ENCODE measurements at places on chromosomes 7 and 10.

GRCh38 chr7:66173856-66174255, 31.3 kb upstream of the TPST1 start:
- no peak for DNase-seq

GRCh38 chr10:13695588-13695987, 108.8 kb downstream of the PRPF18 start:
- no peak for DNase-seq

DNA sequence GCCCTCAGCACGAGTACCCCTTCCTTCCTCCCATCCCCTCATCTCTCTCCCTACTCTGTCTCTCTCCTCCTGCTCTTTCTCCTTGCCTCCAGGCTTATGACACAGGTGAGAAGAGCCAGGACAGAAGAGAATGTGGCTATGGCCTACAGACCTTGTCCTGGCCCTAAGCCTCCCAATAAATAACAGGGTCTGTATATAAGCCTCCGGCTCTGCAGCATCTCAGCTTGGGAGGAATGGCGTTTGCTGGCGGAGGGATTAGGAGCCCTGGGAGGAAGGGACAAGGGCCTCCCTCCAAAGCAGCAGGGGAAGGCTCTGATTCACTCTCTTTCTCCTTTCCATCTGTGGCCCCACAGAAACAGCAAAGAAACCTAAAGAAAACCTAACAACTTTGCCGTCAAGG, 45.8 kb downstream of the COL13A1 start:
- DNase-seq, result no peak

- DNase-seq, result no peak
These were observed 51.2 kb upstream of the TMEM248 start for GRCh38 chr7:66869660-66870450.

DNA sequence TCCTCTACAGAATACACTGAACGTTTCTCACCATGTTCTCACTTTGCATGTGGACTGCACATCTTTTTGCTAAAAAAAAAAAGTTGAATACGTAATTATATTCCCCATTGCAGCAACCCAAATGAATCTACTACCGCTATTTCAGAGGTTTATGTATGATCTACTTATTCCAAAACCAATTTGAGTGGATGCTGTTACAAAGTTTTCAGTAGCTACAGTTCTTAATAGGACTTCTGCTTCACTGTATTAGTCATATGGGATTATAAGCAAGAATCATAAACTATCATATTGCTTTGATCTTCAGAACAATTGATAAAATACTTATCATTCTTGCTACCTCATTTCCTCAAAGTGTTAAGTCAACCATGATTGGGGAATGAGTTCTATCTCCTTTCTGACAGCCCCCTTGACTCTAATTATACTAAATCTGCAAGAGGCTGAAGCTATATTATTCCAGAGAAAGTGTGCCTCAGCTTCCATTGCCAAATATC, 257.0 kb downstream of the PARD3 start:
- no peak for DNase-seq

- DNase-seq, result no peak
These were observed 67.8 kb downstream of the DOCK4 start for GRCh38 chr7:112138325-112138852.

- DNase-seq, result no peak
These were observed 107.5 kb downstream of the MKI67 start for GRCh38 chr10:128018691-128019090.

GRCh38 chr10:88838766-88839350, 12.8 kb downstream of the ANKRD22 start:
- DNase-seq, result no peak

GRCh38 chr7:91435381-91436059, 171.3 kb downstream of the FZD1 start:
- peak; percentile 18 for DNase-seq

DNA sequence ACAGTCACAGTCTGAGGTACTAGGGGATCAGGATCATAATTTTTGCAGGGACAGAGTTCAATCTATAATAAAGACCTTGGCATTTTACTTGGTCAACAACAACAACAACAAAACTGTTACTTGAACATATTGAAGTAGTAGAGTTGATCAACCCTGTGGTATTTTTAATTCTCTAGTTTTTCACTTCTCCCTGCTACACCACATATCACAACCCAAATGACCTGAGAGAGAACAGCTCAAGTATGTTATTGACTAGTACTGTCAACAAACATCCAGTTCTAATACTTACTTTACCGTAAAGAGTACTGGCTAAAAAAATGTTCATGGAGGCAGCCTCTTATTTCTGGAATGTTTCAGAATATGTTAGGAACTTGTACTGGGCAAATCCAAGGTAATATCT, 90.5 kb upstream of the FAM3C start:
- DNase-seq, result no peak

DNA sequence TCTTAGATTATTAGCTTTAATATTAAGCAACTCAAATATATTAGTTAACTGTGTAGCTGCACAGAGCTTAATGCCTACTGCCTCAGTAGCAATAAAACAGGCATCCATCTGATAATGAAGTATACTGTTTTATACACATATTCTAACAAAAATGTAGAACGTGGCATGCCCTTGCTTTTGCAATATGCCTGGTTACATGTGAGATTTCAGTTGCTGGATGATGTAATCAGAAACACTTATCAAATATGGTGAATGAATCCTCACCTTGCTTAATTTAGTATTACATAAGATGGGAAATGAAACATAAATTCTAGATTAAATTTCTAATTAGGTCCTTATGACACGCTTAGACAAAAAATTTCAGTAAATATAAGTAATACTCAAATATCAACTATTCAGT, 8.0 kb downstream of the DNAJC1 start:
- no peak for DNase-seq

DNA sequence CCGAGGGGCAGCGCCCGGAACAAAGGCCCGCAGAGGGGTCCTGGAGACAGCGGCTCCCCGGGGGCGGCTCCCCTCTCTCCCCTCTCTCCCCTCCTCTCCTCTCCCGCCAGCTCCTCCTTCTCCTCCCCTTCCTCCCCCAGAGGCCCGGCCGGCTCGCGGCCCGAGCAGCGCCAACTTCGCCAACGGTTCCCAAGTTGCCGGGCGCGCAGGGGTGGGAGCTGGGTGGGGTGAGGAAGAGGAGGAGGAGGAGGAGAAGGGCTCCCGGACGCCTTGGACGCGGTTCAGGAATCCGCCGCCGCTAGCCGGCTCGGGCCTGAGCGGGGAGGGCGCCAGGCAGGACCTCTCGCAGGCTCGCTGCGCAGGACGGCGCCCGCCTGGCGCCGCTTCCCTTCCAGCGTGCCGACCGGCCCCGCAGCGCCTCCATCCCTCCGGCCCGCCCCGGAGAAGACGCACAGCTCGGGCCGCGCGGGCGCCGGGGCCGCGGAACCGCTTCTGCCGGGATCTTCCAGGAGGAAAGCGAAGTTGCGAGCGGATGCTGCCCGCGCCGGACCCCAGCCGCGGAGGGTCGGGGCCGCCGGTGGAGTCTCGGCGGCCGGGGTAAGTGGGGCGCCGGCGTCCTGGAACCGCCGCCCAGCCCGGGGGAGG, at the start of gene CHST3:
TSS of gene CHST3 (plus strand) at position 298 of the 645 bp plus-strand sequence. CDS start 41,448 bp downstream, outside the sequence.
- peak; percentile 65 for DNase-seq

DNA sequence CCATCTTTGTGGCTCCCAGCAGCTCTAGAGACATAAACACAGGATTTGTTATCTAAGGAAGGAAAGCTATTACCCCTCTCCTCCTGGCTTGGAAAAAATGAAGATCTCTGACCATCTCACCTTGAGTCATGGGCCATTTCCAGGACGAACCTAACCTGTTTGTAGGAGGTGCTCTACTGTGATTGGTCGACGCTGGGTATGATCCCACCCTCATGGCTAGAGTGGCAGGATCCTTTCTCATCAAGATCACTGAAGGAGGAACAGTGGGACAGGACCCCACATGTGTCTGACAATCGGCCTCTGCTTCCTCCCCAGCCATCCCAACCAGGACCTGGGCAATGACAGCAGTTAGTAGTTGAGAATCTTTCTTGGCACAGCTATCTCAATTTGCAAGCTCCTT, 144.1 kb downstream of the EMX2 start:
- DNase-seq, result no peak

DNA sequence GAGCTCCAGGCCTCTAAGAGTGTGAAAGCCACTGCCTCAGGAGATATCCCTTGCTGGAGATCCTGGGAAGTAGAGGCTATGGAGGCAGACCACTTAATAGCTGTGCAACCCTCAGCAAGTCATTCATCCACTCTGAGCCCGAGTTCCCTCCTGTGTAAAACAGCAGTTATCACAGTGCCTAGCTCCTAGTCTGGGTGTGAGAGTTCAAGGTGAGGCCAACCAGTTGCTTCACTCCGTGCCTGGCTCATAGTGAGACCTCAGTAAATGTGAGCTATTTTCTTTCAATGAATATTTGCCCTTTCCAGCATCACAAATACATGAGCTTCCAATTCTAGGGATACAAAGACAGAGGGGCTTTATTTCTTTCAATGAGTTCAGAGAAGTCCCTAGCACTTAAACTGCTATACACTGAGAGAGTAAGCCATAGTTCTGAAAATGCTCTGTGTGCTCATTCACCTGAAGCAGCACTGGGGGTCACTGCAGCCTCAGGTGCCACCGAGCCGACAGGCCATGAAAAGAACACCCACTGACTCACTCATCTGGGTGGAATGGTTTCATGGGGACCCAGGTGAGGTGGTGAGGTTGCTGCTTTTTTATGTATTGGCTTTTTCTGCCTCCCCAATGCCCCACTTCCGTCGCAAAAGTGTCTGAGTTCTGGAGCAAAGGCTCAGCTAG, 259.8 kb downstream of the KCNMA1 start:
- no peak for DNase-seq

GRCh38 chr7:48078470-48078869, 10.6 kb upstream of the UPP1 start:
- DNase-seq, result no peak

DNA sequence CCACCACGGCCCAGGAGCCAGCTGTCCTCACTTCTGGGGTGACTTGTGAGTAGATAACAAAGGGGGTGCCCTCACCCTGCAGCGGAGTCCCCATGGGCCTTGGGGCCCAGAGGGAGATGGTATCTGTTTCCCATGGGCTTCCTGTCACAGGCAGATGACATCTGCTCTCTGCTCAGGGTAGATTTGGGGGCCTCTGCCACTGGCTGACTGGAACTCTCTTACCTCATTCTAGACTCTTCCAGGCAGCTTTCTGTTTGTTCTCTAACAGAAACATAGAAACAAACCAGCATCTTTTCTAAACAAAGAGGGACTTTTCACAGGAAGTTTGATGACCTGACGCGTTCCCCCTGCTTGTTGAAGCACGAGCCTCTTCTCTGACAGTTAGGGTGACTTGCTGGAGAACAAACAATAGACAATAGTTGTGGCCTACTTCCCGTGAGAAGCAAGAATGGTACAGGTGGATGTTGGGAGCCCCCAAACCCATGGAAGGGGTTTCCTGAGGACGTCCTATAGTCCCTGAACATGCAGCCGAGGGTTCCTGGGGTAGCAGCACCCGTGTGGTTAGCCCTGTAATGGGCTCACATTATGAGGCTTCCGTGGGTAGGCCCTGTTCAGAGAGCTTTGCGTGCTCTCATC, 61.6 kb downstream of the GRK5 start:
- no peak for DNase-seq

DNA sequence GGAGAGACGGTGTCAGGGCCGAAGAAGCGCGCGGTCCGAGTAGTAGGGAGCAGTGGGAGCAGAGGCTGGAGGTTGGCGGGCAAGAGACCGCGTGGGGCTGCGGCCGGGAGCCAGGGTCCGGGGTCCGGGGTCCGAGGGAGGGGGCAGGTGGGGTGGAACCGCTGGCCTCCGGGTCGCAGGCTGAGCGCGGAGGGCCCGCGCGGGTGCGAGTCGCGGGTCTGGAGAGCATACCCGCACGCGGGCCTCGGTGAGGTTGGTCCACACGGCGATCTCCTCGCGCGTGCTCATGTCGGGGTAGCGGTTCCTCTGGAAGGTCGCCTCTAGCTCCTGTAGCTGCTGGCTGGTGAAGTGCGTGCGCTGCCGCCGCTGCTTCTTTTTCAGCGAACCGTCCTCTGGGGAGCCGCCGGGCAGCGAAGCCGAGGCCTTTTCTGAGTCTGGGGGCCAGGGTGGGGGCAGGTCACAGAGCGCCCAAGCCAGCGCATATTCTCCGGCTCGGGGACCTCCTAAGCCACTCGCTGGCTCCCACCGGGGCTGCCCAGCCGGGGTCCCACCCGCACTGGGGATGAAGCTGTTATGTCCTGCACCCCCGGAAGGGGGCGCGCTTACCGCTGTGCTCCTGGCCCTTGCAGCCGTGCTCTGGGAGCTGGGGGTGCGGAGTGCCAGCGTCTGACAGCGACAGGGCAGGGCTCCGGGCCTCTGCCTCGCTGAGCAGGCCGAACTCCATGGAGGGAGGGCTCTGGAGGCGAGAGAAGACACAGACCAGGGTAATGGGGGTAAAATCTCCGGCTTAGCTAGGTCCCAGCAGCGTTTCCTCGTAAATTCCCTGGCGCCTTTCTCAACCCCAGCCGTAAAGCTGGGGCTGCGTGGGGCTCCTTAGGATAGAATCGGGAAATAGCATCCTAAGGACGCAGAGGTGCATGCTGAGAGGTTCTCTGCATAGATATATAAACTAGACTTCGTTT, 5.5 kb downstream of the ELOVL3 start:
- DNase-seq, result no peak

DNA sequence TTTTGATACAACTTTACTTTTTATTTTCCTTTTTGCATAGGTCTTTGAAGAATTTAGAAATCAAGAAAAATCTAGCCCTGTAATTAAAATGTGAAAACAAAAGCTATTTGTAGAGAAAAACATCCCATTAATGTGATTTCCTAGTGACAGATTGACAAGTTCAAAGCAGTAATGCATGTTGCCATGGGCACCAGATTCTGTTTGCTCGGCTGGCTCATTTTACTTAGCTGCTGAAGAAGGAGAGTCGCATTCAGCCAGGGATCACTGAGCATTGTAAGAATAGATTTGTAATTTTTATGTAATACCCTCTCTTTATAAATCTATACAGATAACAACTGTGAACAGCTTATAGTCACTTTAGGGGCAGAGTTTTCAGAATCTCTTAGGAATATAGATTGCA, 28.5 kb downstream of the DNAJB9 start:
- DNase-seq, result no peak

DNA sequence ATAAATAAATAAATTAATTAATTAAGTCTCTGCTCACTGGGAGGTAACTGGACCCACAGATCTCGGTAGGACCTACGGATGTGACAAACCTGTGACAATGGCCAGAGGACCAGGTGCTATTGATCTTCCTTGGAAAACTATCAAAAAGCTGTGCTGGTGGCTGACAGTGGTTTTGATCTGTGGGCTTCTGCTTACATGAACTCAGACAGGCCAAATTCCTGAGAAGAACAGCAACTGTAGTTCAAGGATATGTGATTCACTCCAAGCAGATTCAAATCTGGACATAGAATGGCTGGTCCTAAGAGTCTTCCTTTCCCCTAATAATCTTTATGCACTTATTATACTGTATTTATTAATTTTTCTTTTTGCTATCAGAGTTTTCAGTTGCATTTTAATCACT, 80.0 kb downstream of the ATXN7L1 start:
- no peak for DNase-seq

- no peak for DNase-seq
These were observed 173.0 kb upstream of the LANCL2 start for GRCh38 chr7:55191926-55192692.

All from muscle of arm (tissue), 14 donors.